ENCODE measurements at places on chromosomes 1 and 21.
A peak's percentile ranks its signal among the peaks of the same experiment; 100 is the strongest.

DNA sequence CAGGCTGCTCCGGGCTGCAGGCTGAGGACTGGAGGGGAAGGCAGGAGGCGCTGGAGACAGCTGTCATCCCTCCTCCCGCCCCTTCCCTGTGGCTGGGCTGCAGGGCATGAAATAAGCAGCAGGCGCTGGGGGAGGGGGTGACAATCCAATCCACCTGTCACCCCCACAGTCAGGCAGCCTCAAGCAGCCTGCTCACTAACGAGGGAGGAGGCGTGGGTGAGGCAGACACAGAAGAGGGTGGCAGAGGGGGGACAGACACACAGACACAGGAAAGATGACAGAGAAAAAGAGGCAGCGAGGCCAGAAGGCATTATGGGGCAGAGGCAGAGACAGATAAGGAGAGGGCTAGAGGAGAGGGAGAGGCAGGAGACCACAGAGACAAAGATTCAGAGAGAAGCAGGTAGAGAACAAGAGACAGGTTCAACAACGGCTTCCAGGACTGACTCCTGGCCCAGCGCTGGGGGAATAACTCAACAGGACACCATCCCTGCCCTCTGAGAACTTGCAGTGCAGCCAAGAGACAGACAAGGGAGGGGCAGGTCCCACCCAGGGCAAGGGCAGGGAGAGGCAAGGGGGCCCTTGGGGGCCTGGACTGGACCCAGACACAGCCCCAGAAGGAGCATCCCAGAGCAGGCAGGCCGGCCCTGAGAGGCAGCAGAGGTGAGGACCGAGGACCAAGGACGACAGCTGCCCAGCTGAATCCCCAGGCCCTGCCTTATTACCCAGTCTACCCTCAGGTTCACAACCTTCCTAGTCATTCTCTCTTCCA is 11.2 kb downstream of the MEF2D start:
- no peak for DNase-seq

DNA sequence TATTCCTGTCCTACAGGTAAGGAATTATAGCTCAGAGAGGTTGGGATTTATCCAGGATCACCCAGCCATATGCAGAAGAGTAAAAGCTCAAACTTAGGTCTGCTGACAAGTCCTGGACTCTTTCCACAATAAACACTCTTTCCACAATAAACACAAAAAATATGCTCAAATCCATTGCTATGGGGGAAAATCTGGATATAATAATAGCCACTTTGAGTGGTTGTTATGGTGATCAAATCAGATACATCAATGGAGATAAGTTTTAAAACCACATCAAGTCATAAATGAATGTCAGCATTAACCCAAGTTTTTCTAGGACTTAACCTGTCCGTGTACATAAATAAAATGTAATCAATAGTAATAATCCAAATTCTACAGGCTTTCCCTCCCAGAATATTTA is 22.3 kb upstream of the TTF2 start:
- no peak for DNase-seq

DNA sequence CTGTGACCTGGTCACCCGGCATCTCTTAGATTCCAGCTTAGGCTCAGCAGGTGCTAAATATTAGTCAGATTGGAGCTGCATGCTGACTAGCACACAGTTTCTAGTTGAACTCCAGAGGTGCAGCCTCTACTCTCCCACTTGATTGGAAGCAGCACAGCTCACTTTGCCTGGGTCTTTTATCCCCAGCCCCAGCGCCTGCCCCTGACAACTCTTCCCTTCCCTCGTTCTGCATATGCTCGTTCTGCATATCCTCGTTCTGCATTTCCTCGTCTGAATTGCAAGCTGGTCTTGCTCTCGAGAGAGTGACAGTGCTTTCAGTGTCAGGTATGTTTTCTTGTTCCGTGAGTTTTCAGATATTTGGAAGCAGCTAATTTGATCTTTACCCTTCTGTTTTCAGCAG is 11.7 kb downstream of the COL18A1 start:
- no peak for DNase-seq

GRCh38 chr1:60345621-60346020 is 272.1 kb upstream of the C1orf87 start:
- peak; percentile 9 for DNase-seq

DNA sequence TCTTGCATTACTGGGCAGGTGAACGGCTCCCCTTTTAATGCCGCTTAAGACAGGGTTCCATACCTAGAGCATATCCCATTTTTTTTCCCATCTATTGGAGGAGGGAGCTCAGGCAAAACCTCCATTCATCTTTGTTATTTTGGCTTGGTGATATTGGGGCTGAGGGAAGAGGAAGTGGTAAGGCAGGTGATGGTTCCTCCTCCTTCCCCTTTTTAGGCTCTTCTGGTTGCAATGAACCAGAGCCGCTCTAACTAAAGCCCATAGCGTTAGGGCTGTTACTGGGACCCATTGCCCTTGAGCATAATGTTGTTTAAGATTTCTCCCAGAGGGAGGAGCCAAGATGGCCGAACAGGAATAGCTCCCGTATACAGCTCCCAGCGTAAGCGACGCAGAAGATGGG is 21.1 kb downstream of the PYHIN1 start:
- no peak for DNase-seq
